ENCODE measurements at places on chromosomes 12 and 14.

DNA sequence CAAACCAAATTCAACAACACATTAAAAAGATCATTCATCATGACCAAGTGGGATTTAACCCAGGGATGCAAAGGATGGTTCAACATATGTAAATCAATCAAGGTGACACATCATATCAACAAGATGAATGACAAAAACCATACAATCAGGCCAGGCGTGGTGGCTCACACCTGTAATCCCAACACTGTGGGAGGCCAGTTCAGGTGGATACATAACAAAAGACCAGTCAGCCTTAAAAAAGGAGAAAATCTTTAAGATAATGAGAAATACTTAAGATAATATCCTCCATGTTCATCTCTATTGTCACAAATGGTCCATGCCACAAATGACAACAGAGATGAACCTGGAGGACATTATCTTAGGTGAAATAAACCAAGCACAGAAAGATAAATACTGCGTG lies 12.4 kb downstream of the L2HGDH start:
- DNase-seq, result no peak

DNA sequence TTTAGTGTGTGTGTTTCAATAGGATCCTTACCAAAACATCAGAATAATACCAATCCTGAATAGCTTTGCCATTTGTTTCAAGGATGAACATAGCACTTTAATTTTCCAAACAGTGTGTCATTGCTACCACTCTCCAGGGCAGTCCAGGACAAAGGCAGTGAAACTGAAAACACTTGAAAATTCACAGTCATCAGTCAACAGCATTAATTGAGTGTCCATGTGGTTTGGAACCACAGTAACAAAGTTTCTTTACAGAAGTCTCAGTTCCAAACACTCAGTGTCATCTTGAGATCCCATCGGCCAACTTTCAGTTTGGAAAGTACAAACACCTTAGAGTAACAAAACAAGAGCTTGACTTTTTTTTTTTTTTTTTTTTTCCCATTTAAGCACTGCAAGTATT lies 228.4 kb upstream of the SOX5 start:
- no peak for DNase-seq

DNA sequence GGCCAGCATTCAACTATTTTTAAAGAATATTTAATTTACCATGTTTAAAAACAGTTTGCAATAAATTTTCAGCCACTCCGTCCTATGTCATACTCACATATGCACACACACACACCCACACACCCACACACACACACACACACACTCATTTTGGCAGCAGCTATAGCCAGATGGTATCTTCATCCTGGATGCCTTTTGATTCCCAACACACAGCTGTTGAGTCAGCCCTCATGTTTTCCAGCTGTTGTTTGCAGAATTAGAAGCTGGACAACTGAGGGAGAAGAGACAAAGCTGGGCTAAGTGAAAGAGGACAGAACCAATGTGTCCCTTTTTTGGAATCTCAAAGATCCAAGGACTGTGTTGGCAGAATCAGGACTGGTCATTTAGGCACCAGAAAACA lies 80.0 kb upstream of the EGLN3 start:
- DNase-seq, result no peak

- DNase-seq, result no peak
Observed at GRCh38 chr14:65168840-65169239, 66.5 kb upstream of the MAX start.

GRCh38 chr12:132030367-132031038 lies 80.8 kb downstream of the EP400 start:
- no peak for DNase-seq
